Sigmoid colon (tissue), 7 donors: ENCODE measurements at places on chromosomes 13 and 19. TPM values are rescaled to one million over a fixed set of nuclear protein-coding genes. Genes with fewer than 3 reads are reported as not detected.

GRCh38 chr13:47680748-47681147, 320.3 kb downstream of the SUCLA2 start:
- H3K27ac ChIP-seq, result no peak overlapping the region
- H3K4me3 ChIP-seq, result no peak overlapping the region
- no peaks in the 10 kb centered on the region for H3K36me3 ChIP-seq
- no peaks in the 10 kb centered on the region for H3K27me3 ChIP-seq

GRCh38 chr13:44905556-44905955, 83.7 kb downstream of the NUFIP1 start:
- no peaks in the 10 kb centered on the region for H3K27me3 ChIP-seq
- peak overlapping the region; percentile 89 for H3K27ac ChIP-seq
- no peak overlapping the region for H3K4me3 ChIP-seq
- no peak for DNase-seq

GRCh38 chr13:99626461-99627082, 125.3 kb downstream of the TM9SF2 start:
- no peaks in the 10 kb centered on the region for H3K4me1 ChIP-seq
- H3K4me3 ChIP-seq, result peak overlapping the region; percentile 11
- H3K27ac ChIP-seq, result peak overlapping the region; percentile 17
- H3K27me3 ChIP-seq, result no peaks in the 10 kb centered on the region
- no peak for DNase-seq
- no peaks in the 10 kb centered on the region for H3K36me3 ChIP-seq

GRCh38 chr19:5804516-5805461, at the start of gene NRTN:
TSS of gene NRTN (plus strand) at chr19:5805067. CDS start at chr19:5824166, 19,099 bp downstream.
- H3K27me3 ChIP-seq, result peaks cover 29% of the 10 kb centered on the region
- peak; percentile 71 for DNase-seq
- no peaks in the 10 kb centered on the region for H3K36me3 ChIP-seq
- H3K27ac ChIP-seq, result peak within 1 kb of the TSS; percentile 90

GRCh38 chr13:111561091-111561781, 240.8 kb downstream of the TEX29 start:
- H3K27ac ChIP-seq, result no peak overlapping the region
- H3K36me3 ChIP-seq, result no peaks in the 10 kb centered on the region
- DNase-seq, result no peak
- H3K4me3 ChIP-seq, result no peak overlapping the region

The PROZ gene
- not detected for polyA plus RNA-seq

The CTXN1 gene
- polyA plus RNA-seq, result 2.2 TPM

The MISP3 gene
- 22.7 TPM for polyA plus RNA-seq

The VSTM2B gene
- polyA plus RNA-seq, result not detected
